ENCODE measurements at places on chromosomes 11 and 22.

- DNase-seq, result peak; percentile 38
These were observed at the start of gene JHY for GRCh38 chr11:122882189-122882856. TSS of gene JHY (plus strand) at chr11:122882759. CDS start at chr11:122885850, 3,091 bp downstream.

GRCh38 chr11:73579641-73580434 lies 18.1 kb downstream of the FAM168A start:
- no peak for DNase-seq

DNA sequence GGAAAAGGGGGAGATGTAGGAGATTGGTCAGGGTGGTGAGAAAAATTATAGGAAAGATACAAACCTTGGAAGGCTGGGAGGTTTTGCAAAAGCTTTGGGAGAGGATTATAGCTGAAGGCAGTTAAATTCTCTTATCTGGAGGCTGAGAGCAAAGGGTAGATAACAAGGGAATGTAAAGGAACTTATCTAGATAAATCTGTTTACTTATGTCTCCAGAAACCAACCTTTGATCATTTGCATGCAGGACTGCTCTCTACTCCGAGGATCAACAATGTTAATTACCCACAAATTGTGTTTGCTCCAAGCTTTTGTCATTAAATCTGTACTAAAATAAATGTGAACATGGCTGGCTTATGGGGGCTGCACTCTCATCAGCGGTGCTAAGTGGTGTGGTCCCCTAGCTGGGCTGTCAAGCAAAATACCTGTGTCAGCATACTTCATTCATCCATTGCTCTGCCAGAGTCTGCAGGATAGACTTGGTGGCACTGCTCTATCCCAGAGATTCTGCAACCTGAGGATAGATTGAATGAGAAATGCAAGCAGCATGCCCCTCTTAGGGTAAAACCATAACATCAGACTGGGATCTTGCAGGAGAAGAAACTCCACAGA lies 1599.2 kb upstream of the TENM4 start:
- no peak for DNase-seq

GRCh38 chr11:135062994-135063393 lies 651.0 kb upstream of the B3GAT1 start:
- no peak for DNase-seq

- DNase-seq, result no peak
These were observed 6.9 kb downstream of the SLC43A1 start for GRCh38 chr11:57508341-57509170.

GRCh38 chr22:44753189-44754042 lies 1.0 kb downstream of the ARHGAP8 start:
- DNase-seq, result peak; percentile 65

DNA sequence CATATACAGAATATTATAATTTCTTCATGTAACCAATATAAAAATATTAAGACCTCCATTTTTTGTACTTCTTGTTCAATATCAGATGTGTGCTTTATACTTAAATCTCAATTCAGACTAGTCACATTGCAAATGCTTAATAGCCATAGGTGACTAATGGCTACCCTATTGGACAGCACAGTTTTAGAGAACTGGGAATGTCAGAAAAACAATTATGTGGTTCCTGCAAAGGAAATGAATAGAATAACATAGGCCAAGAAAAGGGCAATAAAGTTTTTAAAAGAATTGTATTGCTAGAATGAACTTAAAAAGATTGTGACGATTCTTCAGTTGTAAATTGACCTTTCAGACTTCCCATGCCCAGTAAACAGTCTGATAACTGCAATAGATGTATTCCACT lies 843.0 kb downstream of the METTL15 start:
- DNase-seq, result peak; percentile 49

- peak; percentile 84 for DNase-seq
These were observed 44.5 kb downstream of the SMCO4 start for GRCh38 chr11:93498641-93499040.

GRCh38 chr11:123111465-123111864 lies 49.5 kb upstream of the HSPA8 start:
- DNase-seq, result peak; percentile 67

- DNase-seq, result no peak
These were observed 5.8 kb upstream of the GNAZ start for GRCh38 chr22:23064381-23065068.

GRCh38 chr11:79439410-79439885 lies 1.4 kb downstream of the TENM4 start:
- peak; percentile 42 for DNase-seq

- no peak for DNase-seq
These were observed 2.9 kb downstream of the DENND6B start for GRCh38 chr22:50323900-50324299.

- DNase-seq, result no peak
These were observed 32.3 kb downstream of the TMPRSS5 start for GRCh38 chr11:113673550-113674396.

DNA sequence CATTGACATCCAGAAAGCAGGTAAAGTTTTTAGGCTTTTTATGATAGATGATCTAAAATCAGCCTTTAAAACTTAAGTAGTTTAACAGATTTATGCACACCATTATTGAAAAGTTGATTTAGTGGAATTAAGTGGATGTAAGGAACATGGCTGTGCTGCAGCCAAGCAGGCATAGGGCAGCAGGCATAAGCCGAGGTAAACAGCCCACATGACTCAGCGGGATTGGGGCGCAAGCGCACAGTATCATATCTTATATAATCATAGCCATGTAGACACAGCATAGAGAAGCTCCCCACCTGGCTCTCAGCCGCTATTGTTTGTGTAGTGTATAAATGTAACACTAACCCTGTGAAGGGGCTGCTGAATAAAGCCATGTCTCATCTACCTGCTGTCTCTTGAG lies 157.5 kb downstream of the WNT11 start:
- DNase-seq, result no peak

GRCh38 chr22:50271519-50271970 lies 1.4 kb upstream of the MAPK11 start:
- DNase-seq, result peak; percentile 78

- no peak for DNase-seq
These were observed 53.4 kb upstream of the MYO18B start for GRCh38 chr22:25688627-25689026.

GRCh38 chr11:123184531-123184930 lies 10.5 kb downstream of the CLMP start:
- no peak for DNase-seq

- DNase-seq, result no peak
These were observed 1172.8 kb upstream of the TENM4 start for GRCh38 chr11:80613655-80614054.

DNA sequence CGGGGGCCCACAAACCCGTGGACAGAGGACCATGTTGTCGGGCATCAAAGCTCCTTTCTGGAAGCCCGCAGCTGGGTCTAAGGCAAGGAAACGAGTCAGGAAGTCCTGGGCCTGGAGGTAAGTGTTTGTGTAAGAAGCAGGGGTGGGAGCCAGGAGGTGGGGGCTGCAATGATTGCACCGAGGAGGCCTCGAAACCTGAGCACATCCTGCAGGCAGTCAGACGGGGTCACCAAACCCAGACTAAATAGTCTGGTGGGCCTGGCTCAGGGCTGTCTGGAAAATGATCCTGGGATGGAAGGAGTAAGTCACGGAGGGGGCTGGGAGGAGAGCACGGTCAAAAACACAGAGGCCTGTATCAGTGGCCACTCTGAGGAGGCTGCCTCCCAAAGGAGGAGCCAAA lies 539.2 kb downstream of the MN1 start:
- no peak for DNase-seq

DNA sequence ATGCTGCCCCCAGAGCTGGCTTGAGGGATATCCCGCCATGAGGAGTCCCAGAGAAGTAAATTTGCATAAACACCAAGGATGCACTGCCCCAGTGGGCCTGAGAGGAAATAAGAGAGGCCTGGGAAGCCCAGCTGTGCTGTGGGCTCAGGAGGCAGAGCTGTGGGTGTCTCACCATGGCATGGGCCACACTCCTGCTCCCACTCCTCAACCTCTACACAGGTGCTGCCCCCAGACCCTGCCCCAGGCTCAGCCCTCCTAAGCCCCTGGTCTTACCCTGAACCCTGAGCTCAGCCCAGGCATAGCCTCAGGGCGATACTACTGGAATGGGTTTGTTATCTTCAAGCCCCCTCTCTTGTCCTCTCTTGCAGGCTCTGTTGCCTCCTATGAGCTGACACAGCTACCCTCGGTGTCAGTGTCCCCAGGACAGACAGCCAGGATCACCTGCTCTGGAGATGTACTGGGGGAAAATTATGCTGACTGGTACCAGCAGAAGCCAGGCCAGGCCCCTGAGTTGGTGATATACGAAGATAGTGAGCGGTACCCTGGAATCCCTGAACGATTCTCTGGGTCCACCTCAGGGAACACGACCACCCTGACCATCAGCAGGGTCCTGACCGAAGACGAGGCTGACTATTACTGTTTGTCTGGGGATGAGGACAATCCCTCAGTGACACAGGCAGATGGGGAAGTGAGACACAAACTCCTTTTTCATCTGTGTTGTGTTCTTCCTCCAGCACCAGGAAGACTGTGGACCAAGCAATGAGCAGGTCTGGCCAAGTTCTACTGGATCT lies 59.9 kb downstream of the GGTLC2 start:
- no peak for DNase-seq

- DNase-seq, result no peak
These were observed 592.5 kb downstream of the INSC start for GRCh38 chr11:15707194-15707593.

GRCh38 chr11:93939084-93939760 lies 81.9 kb upstream of the HEPHL1 start:
- peak; percentile 5 for DNase-seq

- DNase-seq, result no peak
These were observed 10.0 kb upstream of the PLET1 start for GRCh38 chr11:112270551-112271180.

- no peak for DNase-seq
These were observed 1.9 kb downstream of the WBP2NL start for GRCh38 chr22:42000466-42000865.

- DNase-seq, result no peak
These were observed 1.4 kb upstream of the MTA2 start for GRCh38 chr11:62603072-62603408.

GRCh38 chr11:109121173-109121932 lies 300.6 kb upstream of the C11orf87 start:
- no peak for DNase-seq

DNA sequence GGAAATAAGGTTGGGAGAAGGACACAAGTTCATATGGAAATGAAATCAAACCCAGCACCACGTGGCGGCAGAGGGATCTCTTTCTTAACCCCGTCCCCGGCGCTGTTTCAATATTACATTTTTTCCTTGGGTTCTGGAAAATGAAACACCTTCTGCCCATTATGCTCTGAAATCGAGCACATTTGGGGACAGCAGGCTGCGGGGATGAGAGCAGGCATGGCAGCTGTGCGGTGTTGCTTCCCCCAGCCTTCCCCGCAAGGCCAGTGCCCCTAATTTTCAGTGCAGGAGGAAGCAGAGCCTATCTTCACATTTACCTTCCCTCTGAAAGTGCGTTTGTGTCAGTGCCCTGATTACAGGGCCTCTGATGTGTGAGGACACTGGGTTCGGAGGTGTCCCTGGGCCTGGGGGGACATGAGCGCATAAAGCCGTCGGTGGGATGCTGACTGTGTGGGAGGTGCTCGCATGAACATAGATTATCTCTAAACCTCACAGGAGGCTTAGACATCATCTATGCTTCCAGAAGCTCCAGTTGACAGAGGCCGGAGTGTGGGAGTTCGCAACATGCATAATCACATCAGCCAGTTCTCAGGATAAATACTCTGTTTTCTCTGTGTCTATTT lies 921.3 kb downstream of the BRD1 start:
- DNase-seq, result no peak

GRCh38 chr22:47445716-47446290 lies 683.4 kb downstream of the TBC1D22A start:
- DNase-seq, result no peak

DNA sequence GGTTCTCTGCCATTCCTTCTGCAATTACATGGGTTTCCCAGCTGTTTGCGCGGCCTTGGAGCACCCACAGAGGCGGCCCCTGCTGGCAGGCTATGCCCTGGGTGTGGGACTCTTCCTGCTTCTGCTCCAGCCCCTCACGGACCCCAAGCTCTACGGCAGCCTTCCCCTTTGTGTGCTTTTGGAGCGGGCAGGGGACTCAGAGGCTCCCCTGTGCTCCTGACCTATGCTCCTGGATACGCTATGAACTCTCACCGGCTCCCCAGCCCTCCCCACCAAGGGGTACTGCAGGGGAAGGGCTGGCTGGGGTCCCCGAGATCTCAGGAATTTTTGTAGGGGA lies 2.6 kb downstream of the RCE1 start:
- no peak for DNase-seq

GRCh38 chr11:11816511-11817314 lies 25.1 kb upstream of the USP47 start:
- DNase-seq, result peak; percentile 52

DNA sequence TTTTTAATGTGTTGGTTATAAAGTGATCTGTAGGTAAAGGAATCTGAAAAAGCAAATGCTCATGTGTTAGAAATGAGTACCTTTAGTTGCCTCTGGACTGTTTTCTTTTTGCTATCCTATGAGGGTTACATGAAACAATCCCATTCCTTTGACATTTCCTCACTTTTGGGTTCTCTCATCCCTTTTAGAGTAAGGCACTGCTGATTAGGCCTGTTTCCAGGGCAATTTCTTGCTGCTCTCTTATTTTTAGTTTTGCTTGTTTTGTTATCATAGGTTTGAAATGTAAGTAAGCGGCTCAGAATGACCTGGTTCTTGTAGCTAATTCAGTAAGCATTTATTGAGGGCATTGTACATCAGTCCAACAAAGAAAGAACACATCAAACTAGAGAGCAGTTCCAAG lies 138.9 kb downstream of the DDX10 start:
- peak; percentile 43 for DNase-seq

- no peak for DNase-seq
These were observed 150.6 kb downstream of the DSCAML1 start for GRCh38 chr11:117646411-117646810.

GRCh38 chr11:92397221-92397755 lies 172.7 kb downstream of the FAT3 start:
- DNase-seq, result peak; percentile 6

DNA sequence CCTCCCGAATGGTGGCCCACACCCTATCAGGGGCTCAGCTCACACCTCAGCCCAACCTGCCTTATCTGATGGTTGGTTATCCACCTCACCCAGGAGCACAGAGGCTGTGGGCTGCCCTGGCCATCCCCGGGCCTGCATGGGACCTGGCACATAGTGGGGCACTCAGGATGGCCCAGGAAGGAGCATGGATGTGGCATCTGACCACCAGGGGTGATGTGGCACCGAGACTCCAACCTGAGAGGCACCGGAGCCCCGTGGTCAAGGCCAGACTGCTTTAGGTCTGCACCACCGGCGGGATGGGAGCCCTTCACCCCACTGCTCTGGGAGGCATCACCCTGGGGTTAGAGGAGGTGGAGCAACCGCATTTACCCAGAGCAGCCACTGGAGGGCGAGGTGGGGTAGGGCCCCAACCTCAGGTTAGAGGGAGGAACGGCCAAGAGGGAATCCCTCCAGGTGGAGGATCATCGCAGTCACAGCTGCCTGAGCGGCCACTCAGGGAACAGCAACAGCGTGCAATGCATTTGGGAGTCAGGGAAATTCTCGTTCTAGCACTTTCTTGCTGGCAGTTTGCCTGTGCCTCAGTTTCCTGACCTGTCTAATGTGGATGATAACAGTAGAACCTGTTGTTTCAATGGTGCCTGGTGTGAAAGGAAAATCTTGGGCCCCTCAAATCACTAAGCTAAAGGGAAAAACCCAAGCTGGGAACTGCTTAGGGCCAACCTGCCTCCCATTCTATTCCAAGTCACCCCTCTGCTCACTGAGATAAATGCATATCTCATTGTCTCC lies 52.9 kb upstream of the CARS1 start:
- DNase-seq, result peak; percentile 50

- DNase-seq, result no peak
These were observed 303.3 kb downstream of the BRD1 start for GRCh38 chr22:49524362-49524761.

All from EH (cell line).